ENCODE measurements at places on chromosomes 7 and 10.

GRCh38 chr7:15352421-15353206, 209.2 kb downstream of the AGMO start:
- no peak for DNase-seq

DNA sequence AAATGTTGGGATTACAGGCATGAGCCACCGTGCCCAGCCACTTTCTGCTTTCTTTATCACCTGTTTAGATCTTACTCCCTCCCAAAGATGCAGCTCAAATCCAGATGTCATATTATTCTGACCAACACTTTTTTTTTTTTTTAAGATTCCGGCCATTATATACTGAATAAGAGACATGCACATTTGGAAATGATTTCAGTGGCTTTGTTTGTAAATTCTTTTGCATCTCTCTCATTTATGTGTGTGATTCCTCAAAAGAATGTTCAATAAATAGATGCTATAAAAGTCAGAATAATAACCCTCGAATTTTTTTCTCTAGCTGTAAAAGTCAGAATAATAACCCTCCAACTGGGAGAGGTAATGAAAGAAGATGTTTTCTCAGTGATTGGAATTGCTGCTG, 25.4 kb downstream of the HECW1 start:
- DNase-seq, result no peak

DNA sequence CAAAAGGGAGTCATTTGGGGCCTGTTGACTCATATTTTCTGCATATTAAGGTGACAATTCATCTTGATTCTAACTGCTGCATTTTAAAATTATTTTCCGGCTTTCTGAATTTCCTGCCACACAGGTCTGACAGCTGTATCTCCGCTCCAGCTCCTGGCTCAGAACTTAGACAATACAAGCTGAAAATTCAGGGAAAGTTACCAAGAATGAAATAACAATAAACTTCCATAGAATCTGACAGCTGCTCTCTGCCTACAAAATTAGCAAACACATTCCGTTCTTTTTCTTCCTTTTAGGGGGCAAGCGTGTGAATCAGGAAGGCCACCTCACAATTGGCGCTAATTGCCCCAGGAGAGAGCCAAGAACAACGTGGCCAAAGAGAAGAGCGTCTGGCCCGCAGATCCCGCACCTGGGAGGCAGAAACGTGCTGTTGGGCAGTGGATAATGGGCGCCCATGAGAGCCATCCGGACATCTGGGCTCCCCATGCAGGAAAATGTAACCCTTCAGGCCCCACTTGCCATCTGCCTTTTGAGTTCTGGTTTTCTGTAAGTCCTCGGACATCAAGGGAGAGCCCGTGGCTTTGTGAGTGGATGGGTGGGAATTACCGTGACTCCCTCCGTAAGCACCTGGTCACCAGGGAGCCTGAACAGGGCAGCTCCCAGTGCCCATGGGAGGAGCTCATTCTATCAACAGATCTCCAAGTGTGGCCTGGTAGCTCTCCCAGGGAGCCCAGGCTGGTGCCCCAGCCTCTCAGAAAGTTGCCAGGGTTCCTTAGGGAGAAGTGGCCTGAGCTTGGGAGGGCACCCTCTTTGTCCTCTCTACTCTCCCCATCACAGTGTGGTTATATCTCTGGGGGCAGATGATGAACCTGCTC, 5.0 kb downstream of the CLRN3 start:
- DNase-seq, result peak; percentile 46

DNA sequence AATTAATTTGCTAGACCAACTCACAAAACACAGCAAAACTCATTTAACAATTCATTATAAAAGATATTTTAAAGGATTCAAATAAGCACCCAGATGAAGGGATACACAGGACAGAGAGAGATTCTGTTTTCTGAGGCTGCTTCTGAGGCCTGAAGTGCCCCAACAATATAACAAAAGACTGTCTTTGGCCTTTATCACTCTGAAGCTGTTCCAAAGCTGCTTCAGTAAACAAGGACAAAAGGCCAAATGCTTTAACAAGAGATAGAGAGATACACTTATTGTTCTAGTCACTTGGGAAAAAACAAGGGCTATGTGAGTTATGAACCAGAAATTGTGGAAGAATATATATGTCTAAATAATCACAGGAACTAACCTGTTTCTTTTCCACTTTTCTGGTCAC, 223.7 kb downstream of the CXCL12 start:
- DNase-seq, result no peak

GRCh38 chr7:55507743-55508142, 64.6 kb downstream of the VOPP1 start:
- DNase-seq, result no peak

- DNase-seq, result no peak
Observed at GRCh38 chr10:133235265-133235855, 2.3 kb upstream of the VENTX start.

- no peak for DNase-seq
Observed at GRCh38 chr7:55730197-55730596, 132.4 kb downstream of the SEPTIN14 start.

- no peak for DNase-seq
Observed at GRCh38 chr10:97328646-97329453, 5.7 kb downstream of the FRAT2 start.

DNA sequence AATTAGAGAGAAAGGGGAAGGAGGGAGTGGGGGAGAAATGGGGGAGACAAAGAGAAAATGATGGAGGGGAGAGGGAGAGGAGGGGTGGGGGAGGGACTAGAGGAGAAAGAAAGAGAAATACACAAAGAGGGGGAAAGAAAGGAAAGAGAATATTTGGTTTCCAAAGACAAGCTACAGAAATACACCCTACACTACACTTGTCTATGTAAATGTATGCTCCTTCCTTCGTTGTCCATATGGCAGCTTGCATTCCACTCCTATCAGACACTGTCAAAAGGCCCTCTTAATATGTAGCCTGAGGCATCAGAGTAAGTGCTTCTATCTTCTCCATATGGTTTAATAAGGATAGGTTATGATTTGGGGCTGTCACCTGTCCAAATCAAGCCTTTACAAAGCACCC, 92.8 kb upstream of the FEZF1 start:
- DNase-seq, result no peak

DNA sequence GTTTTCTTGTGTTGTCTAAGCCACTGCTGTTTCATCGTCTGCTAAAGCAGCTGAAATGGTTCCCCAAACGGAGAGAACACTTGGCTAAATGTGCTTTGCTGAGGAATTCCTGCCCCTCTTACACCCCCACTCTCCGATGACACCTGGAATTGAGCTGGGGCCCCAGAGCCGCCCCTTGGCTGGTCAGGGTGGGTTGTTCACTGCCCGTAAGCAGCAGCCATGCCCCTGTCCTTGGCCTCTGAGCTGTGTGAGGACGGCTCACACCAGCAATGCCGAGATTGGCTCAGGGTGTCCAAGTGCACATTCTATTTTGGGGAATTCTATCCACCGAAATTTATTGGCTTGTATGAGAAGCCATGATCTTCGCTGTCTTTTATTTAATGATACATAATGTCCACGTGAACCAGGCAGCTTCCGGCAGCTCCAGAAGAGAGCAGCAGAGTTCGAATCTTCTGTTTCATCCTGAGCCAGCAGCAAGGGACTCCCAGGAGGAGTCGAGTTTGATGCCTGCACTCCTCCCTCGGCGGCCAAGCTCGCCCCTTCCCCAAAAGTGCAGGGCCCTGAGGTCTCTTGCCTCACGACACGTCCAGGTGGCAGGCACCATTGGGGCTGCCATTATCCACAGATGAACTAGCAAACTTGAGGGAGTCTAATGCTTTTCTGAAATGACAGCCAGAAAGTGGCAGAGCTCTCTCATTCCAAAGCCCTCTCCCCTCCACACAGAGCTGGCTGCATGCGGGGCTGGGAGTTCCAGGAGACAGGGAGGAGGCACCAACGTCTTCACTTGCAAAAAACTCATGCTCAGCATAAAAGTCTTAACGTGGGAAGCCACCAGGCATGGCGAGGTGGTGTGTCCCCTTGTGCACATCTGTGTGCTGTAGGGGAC, 114.0 kb downstream of the WDR37 start:
- DNase-seq, result no peak

- DNase-seq, result peak; percentile 7
Observed at GRCh38 chr10:125629758-125630376, 53.1 kb downstream of the TEX36 start.

DNA sequence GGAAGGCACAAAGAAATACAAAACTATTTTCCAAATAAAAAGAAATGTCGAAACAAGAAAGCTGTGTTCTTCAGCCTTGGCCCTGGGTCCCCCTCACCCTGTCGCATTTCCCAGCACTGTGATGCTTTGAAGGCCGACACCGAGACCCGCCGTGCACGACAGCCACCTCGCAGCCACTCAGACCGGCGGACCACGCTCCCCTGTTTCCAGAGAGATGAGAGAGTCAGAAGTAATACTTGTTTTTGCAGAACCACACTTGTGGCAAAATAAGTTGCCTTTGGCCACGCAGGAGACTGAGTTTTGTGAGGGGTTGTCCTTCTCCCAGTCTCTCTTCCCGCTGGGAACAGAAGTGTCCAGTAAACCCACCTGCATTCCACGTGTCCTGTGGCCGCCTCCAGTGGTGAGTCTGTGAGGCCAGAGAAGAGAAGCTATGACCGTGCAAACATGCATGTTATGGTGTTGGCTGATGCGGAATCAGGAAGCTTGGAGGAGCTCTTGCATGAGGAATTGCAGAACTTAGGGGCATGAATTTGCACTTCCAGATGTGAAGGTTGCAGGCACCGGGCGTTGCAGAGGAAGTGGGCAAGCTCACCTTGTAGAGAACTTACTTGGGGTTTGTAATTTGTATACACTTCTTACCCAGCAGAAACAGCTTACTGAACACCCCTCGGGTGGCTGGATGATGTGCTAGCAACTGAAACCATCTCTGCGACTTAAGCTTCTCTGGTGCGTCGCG, 194.5 kb downstream of the EBF3 start:
- no peak for DNase-seq

DNA sequence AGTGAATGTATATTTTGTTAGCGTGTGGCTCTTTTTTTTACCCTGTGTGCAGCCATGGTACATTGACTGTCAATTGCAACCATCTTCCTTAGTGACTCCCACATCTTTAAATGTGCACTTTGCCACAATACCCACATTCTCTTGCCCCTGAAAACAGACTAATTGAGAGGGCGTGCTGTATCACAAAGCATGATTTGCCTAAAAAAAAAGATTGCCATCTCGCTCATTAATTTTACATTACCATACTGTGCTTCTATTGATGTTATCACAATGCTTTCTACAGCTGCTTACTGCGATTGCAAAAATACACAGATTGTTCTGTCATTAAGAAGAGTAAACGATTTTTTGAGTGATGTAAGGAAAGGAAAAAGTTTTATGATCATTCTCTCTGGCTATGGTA, 613.1 kb upstream of the NRP1 start:
- DNase-seq, result no peak

DNA sequence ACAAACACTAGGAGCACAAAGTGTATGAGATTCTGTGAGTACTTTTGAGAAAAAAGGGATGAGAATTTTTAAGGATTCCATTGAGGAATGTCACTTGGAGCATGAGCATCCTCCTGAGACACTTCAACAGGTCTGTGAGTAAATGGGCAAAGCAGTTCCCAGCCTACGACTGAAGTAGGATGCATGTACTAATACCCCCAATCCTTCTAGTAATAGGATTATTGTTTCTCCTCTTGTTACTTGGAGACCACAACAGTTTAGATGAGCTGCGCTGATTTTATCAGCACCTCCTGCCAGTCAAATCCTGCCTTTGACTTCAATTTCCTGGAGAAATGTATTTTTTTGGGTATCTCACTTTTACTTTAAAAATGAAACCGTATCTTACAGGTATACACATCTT, 820 bp downstream of the BBS9 start:
- no peak for DNase-seq

- DNase-seq, result no peak
Observed at GRCh38 chr7:148277042-148277660, 313.4 kb upstream of the C7orf33 start.

GRCh38 chr10:62462461-62462860, 88.3 kb downstream of the ZNF365 start:
- DNase-seq, result no peak

GRCh38 chr7:80830010-80830409, 88.8 kb downstream of the SEMA3C start:
- DNase-seq, result no peak

DNA sequence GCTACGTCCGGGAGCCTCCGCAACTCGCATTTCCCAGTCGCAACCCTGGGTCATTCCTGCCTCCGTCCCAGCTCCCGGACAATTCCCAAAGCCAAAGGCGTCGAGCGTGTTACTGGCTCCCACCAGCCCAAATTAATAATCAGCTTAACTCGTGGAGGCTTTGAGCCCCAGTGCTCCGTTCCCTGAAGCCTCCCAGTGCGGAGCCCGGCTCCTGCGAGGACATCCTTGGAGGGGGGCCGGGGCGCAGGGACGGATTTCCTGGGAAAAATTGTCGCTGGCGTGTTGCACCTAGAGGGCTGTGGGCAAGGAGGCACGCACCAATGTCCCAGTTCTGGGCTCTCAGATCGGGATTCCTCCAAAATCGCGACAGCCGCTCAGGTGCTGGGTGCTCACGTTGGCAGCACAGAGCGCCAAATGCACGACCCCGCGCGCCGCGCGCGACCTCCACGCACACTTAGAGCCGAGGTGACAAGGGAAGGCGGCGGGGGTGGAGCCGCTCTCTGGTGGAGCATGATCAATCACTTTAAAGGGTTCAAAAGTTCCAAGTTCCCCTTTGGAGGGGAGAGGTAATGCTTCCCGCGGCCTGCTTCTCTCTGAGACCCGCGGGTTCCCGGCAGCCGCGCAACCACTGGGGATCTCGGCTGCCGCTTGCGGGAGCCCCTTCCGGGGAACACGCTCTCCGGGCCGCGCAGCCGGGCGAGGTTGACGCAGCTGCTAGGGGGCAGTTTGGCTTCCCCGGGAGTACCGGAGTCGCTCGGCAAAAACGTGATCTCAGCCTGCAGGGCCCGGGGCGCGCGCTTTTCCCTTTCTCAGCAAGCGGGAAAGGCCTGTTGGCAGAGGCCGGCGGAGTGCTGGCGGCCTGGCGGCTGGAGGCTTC, 25.5 kb downstream of the SKIDA1 start:
- DNase-seq, result no peak

GRCh38 chr10:97664282-97664850, 22.7 kb downstream of the AVPI1 start:
- DNase-seq, result no peak

DNA sequence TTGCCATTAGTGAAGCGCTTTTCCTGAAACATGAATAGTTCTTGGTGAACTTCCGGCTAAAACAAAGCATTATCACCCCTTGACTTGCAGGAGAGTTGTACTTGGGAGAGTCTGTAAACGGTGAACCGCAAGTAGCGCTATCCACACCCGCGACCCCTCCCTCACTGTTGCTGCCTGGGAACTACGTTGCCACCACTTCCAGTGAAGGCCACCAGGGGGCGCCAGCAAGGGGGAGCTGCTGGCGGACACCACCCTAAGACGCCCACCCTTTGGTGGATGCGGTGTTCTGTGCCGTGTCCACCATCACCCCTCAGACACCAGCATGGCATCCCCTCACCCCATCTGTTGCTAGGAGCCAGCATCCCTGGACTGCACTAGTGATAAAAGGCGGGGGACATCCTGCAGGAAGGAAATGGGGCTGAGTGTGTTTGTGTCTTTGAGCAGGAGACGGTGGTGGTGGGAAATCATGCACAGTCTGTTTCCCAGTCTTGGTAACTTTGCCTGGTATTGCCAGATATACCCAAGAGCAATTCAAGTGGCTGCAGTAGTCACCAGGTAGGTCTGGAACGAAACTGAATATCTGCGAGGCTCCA, 298.2 kb downstream of the FRMD4A start:
- no peak for DNase-seq

GRCh38 chr7:24924375-24924774, 55.6 kb downstream of the OSBPL3 start:
- no peak for DNase-seq

GRCh38 chr7:80883154-80884025, 35.5 kb downstream of the SEMA3C start:
- DNase-seq, result peak; percentile 98
